ENCODE measurements at places on chromosomes 7 and 10.

- DNase-seq, result no peak
These were observed 37.8 kb downstream of the AOAH start for GRCh38 chr7:36686499-36686898.

DNA sequence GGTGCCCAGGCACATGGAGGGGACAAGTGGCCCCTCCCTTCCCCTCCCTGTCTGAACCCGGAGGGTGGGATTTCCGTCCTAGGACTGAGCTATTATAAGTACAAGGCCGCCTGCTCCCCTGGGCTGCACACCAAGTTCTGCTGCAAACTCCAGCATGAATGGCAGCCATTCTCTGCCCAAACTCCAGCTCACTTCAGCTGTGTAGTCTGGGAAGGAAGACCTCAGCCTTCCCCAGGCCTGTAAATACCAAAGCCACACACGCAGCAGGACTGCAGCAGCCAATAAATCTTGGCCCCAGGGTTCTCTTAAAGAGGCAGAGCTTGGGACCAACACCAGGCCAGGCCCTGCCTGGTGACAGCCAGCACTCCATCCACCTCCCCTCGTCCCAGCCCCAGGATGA, 291.3 kb upstream of the ZMIZ1 start:
- peak; percentile 93 for DNase-seq

DNA sequence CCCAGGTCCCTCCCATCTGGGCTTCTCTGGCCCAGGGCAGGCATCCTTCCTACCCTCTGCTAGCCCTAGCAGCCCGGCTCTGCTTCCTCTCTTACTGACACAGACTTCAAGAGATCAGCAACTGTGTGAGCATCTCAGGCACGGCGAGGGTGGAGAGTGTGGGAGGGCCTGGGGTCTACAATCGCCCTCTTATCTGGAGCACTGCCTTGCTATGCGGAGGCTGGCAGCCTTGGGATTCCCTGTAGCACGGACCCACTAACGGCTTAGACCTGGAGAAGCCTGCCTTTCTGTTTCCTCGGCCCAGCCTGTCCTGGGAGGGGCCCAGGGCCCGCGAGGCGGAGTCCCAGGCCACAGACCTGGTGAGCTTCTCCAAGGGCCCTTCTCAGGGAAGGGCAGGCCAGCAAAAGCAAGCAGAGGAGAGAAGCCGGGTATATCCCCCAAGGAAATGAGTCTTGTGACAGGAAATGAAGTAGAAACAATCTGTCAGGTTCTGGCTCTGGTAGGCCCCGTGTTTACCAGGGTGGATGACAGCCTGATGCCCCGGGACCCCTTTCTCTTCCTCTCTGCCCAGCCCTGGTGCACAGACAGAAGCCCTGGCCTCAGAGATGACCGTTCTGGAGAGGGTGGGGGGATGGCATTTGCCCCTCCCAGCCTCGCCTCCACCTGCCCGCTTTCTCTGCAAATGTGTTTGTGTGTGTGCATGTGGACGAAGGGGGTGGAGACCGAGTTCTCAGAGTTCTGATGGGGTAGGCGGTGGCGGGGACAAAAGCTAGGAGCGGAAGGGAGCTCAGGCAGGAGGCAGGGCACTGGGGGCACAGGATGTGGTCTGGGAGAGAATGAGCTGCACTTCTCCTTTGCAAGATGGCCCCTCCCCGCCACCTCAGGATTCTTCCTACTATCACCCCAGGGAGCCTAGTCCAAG, 2.5 kb downstream of the LRCH4 start:
- peak; percentile 81 for DNase-seq

DNA sequence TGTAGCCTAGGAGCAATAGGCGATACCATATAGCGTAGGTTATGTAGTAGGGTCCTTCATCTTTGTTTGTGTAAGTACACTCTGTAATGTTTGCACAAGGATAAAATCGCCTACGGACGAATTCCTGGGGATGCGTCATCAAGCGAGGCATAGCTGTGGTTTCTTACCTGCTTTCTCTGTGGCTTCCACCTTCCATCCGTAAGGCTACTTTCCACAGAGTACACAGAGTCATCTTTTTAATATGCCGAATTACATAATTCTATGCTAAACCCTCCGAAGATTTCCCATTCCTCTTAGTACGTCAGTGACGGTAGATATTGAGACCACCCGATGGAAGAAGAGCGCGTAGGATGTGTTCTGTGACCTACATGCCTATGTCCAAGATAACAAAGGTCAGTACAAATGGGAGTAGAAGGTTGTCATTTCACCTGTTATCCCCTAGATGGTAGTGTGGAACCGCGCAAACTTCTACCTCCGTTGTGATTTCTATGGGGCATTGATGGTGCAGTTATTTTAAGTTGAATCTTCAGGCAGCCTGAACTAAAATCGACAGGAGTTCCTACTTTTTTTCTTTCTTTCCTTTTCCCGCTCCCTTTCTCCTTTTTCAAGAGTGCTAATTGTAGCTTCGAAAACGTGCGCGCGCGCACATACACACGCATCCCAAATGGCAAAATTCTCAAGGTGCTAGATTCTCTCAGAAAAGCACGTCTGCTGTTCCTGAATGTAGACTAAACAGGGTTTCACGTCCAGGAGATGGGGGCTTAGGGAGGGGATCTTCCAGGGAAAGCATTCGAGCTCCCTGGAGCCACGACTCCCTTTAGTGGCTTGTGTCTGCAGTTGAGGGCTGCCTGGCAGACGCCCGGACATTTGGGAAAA, 111.7 kb upstream of the MBL2 start:
- peak; percentile 83 for DNase-seq

DNA sequence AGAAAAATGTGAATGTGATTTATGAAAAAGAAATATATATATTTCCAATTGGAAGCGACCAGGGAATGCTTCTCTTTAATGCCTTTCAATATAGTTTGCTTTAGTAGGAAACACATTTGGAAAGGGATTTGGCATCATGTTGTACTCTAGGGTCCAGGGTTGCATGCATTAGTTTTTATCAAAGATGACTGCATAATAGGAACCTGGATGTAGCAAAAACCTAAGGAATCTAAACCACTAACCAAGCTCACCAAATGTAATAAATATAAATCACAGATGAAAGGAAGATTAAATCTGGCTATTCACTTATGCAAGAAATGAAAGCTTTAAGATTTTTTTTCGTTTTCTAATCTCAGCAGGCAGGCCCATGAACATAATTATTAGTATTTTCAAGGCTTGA, 120.0 kb downstream of the ATXN7L1 start:
- no peak for DNase-seq

- no peak for DNase-seq
These were observed 1.1 kb downstream of the MEPCE start for GRCh38 chr7:100430493-100431285.

DNA sequence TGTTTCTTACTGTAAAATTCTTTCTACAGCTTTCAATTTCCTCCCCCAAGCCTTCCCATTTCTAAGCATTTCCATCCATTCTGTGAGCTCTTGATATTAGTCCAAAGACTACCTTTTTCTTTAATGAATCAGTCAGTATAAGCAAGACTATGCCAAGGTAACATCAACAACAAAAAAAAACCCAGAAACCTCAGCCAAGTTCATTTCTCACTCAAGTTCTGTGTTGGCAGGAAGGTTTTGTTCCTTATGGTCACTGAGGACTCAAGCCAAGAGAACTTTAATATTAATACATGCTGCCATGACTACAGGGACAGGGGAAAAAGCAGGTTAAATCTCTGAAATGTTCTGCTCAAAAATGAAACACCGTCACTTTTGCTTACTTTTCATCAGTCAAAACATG, 621.2 kb upstream of the NRP1 start:
- no peak for DNase-seq

DNA sequence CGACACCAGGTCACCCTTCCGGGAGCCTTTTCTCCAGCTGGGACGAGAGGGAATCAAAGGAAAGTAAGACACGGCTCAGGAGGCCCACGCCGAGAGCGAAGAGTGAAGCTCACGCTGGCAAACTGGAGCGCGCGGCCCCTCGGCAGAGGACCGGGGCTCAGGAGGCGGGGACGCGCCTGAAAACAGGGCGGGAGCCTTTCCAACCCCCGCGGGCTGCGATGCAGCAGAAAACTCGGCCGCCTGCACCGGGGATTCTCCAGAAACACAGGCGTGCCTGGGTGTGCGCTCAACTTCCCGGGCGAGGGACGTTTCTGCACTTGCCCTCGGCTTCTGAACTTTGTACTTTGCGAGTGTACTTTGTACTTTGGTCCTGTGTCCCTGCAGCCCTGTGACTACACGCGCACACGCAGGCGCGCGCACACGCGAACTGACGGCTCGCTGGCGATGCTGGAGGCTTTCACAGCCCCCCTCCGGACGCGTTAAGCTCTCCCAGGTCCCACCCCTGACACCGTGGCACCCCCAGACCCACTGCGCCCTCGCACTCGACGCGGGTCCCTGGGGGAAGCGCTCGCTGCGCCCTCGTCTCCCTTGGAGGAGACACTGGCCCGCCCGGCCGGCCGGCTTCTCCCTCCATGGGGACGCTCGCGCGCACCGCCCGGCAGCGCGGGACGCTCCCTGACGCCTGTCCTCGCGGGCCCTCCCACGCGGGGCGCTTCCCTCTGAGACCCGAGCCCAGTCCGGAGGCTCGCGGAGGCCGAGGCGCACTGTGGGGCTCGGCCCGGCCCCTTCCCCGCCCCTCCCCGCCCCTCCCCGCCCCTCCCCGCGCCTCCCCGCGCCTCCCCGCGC, 588 bp upstream of the PAOX start:
- DNase-seq, result peak; percentile 70

- no peak for DNase-seq
These were observed 37.3 kb downstream of the INPP5A start for GRCh38 chr10:132574783-132575319.

DNA sequence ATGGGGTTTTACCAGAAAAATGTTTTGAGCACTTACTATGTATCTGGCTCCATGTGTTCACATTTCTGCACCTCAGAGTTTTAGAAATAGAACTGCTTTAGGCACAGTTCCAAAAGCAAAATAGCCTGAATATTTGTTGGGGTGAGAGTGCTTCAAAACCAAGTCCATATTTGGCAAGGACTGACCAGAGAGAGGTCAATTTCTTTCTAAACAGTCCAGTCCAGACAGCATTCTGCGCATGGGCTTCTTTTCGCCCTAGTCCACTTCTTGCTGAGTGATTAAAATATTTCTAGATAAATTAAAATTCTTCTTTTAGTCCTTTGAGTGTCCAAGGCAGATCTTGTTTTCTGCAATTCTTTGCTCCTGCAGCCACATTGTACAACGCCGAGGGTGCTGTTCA, 427.0 kb downstream of the PHTF2 start:
- no peak for DNase-seq

DNA sequence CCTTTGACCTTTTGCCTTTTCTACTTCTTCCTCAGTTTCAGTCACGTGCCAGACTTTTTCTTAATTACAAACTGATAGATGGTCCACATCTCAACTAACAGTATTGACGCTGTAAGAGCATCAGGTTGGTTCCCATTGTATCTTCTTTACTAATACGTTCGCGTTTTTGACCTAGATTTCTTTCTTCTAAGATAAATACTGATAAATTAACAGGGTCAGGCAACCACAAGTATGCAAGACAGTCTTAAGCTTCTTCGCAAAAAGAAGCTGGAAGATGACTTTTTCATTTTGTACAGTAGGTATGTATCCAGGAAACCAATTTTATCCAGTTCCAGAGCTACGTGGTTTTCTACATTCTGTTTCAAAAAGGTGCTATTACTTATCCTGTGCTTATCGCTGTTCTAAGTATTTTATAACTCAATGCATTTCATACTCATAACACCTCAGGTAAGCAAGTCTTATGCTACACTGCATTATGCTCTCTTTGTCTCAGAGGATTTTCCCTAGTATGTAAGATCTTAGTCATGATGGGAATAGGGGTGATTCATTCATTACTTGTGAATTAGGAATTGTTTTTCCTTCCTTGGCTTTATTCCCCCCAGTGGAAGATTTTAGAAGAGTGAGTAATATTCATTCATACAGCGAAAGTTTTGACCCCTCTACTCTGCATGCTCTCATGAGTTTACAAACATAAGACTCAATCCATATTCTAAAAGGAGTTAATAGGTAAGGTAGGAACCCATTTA, 955 bp downstream of the DUS4L start:
- no peak for DNase-seq

GRCh38 chr10:110717781-110718589, 73.8 kb downstream of the RBM20 start:
- peak; percentile 53 for DNase-seq

GRCh38 chr10:33800986-33801385, 466.5 kb upstream of the NRP1 start:
- DNase-seq, result no peak

DNA sequence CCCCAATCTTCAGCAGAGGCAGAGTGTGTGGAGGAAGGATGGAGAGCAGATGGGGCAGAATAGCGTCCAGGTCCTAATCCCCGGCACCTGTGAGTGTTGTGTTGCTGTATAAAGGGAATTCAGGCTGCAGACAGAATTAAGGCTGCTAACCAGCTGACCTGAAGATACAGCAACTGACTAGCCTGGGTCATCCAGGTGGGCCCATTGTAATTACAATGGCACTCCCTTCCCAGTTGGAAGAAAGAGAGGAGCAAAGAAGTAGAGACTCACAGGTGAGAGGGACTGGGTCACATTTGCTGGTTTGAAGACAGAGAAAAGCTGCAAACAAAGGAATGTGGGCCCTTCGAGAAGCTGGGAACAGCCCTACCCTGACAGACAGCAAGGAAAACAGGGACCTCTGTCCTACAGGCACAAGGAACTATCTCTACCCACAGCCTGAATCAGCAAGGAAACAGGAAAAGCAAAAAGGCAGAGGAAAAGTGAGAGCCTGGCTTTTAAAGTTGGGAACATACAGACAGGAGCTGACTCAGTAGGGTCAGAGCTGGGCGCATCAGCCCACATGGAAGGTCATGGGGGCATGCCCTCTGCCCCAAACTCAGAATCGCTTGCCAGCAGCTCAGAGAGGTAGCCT, 11.6 kb upstream of the TMEM72 start:
- DNase-seq, result no peak

DNA sequence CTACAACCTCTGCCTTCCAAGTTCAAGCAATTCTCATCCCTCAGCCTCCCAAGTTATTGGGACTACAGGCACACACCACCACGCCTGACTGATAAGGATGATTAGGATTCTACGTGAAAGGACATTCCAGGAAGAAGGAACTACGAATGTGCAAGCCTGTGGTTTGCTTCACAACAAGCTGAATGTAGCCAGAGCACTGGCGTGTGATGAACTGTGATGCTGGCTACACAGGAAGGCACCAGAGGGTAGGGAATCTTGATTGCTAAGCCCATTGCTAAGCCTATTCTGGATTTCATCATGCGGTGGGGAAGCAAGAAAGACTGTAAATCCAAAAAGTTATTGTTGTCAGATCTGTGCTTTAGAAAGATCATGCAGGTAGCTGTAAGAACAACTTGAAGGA, 72.3 kb upstream of the SRRM3 start:
- DNase-seq, result no peak
